Amygdala (tissue), 56 donors: ENCODE measurements at places on chromosomes 12 and 14.

- no peak for DNase-seq
These were observed 122.3 kb upstream of the NTF3 start for GRCh38 chr12:5309654-5310053.

DNA sequence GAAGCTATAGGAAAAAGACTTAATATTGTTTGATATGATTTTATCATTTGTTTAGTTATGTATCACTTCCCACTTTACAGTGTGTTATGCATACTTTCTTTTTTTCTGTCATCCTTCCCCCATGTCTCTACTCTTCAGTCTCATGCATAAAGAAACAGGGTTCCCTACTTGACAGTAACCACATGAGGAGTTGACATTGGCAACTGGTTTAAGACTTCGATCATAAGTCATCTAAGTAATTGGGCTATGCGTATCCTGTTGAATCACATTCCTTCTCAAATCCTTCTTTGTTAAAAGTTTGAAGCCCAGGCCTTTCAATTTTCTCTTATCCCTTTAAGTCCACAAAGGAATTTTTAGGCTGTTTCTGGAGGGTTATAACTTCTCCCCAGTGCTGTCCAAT lies 358.7 kb downstream of the RAD51B start:
- no peak for DNase-seq

- DNase-seq, result no peak
These were observed 191.4 kb downstream of the FOXA1 start for GRCh38 chr14:37403626-37404025.

GRCh38 chr12:14691560-14691959 lies 4.8 kb downstream of the GUCY2C start:
- DNase-seq, result no peak

GRCh38 chr12:128795530-128796361 lies 28.0 kb downstream of the SLC15A4 start:
- DNase-seq, result no peak

DNA sequence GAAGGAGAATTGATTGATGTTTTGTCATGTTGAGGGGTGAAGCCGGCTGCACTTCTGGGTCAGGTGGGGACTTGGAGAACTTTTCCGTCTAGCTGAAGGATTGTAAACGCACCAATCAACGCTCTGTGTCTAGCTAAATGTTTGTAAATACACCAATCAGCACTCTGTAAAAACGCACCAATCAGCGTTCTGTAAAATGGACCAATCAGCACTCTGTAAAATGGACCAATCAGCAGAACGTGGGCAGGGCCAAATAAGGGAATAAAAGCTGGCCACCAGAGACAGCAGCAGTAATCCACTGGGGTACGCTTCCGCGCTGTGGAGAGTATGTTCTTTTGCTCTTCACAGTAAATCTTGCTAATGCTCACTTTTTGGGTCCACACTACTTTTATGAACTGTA lies 384.1 kb downstream of the FOXG1 start:
- DNase-seq, result no peak

- DNase-seq, result no peak
These were observed 9.5 kb downstream of the TRAF3 start for GRCh38 chr14:102786768-102787167.

GRCh38 chr12:128797119-128798118 lies 26.3 kb downstream of the SLC15A4 start:
- DNase-seq, result no peak

DNA sequence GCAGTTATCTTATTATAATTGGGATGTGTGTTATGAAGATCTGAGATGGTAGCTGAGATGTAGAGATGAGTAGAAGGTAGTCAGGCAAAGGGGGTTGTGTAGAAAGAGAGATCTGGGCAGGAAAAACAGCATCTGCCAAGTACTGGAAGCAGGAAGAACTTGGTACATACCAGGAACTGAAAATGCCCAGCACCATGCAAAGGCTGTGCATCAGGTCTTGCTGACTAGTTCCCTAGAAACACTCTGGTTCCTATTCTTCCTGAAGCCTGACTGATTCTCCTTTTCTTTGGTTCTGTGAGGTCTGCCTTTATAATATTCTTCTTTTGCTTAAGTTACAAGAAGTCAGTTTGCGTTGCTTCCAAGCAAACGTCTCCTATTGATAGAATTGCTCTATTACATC lies 6.7 kb upstream of the NFATC4 start:
- no peak for DNase-seq

DNA sequence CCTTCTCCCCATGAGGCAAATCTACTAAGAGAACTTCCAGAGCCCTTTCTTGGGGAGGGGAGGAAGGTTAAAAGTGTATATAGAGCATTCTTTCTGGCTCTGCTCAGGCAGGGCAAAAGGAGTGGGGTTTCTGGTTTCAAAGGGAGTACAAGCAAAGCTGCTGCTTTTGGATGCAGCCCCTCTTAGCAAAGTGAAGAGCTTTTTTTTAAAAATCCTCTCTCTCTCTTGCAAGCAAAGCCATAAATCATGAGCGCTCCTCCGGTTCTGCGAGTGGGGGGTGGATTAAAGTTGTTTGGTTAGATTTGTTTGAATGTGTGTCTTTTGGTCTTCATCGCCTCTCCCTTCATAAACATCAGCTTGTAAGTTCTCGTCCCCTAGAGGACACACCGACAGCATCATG lies 546.6 kb upstream of the TBX3 start:
- DNase-seq, result no peak

- no peak for DNase-seq
These were observed 26.1 kb downstream of the JDP2 start for GRCh38 chr14:75453817-75454434.

- no peak for DNase-seq
These were observed 75.1 kb downstream of the IRF2BPL start for GRCh38 chr14:76953311-76953945.

- DNase-seq, result no peak
These were observed 12.5 kb upstream of the SRSF5 start for GRCh38 chr14:69754487-69754886.

DNA sequence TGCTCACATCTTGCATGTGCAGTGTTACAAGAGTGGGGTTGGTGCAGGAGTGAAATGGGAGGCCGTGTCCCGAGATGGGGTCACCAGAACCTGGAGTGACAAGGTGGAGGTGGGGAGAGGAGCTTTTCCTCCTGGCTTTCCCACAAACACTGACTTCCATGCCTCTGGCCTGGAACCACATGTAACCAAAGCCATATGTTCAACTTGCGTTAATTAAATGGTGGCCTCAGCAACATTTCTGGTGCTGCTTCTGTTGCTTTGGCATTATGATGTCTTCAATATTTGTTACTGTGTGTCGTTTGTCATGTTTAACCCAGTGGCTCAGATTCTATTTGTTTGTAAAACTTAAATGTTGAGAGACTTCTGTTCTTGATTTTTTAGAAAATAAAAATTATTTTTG lies 110.2 kb downstream of the VCPKMT start:
- DNase-seq, result no peak

DNA sequence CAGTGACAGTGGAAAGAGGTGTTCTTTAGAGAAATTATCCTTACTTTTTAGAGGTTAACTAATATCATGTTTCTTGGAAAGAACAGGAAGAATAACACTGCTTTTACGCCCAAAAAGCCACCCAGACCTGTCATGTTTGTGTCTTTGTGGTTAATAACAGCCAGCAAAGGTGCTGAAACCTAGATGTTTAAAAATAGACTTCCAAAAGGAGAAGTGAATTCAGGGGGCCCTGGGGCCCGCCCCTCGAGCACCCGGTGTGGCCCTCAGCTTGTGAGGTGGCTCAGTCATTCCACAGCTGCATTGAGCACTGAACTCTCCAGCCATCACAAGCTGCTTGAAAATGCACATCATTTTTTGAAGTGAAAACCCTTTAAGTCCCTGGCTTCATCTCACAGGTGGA lies 20.8 kb upstream of the AMN start:
- DNase-seq, result no peak

- no peak for DNase-seq
These were observed 55.1 kb downstream of the CMAS start for GRCh38 chr12:22100958-22101748.

DNA sequence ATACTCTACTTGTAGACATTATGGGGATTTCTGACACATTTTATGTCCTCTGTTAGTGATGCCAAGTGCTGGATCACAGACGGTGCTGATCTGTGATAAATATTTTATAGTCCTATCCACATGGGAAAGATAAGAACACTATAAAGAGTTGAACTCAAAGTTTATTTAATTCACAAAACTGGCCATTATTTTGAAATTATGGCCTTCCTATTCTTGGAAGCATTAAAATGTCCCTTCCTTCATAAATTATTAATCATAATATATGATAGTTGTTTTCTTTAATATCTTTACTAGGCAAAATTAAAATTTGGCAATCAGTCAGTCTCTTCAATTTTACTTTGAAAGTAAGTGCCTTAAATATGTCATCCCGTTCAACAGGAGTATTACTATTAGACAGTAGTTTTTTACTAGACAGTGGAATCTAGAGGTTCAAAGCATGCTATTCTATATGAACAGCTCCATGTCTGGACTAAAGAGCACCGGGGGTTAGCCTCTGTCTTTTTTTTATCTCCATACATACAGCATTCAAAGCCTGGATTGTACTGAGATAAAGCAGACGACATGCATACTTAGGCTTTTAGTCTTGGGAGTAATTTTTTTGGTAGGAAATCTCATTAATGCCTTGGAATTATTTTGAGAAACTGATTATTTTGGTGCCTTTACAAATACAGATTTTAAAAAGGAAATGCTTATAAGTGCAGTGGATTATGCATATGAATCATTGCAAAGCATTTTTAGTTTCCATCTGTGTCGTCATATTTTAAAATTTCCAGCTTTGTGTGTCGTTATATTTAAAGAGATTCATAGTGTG lies 306.1 kb upstream of the RGS6 start:
- no peak for DNase-seq
